ENCODE measurements at places on chromosomes 4 and X.

DNA sequence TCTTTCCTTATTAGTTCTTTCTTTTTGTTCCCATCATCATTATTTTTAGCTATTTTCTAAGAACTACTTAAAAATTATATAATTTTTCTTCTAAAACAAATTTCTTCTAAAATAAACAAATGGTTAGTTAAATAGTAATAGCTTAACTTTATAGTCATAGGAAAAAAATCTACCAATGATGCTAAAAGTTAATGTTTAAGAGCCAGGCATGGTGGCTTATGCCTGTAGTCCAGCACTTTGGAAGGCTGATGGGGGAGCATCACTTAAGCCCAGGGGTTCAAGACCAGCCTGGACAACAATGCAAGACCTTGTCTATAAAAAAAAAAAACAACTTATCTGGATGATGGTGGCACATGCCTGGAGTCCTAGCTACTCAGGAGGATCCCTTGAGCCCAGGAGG is 127.1 kb upstream of the ANXA3 start:
- no peak for DNase-seq

- no peak for DNase-seq
These were observed 602.0 kb downstream of the GLUD2 start for GRCh38 chrX:121649417-121649816.

DNA sequence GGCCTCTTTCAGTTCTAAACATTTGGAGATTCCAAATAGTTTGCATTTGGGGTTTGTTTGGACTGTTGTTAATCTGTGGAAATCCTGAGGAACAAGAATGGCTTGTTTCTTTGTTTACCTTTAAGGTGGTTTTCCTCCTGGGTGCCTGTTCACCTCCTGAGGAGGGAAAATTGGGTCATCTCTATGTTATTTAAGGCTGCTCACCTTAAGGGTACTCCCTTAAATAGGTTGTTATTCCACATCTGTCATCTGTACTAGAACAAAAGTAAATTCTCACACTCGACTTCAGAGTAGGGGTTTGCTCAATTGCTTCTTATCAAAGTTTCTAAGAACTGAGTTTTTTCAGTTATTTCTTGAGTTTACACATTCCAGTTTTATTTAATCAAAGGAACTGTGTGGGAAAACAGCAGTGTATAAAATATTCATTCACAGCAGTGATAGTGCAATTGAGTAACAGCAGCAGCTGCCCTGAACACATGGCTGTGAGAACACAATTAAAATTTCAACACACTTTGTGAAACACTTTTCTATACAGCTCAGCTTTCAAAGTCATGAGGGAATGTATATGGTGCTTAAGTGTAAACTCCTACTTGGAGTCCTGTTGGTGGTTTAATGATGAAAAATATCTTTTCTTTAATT is 238.5 kb upstream of the PGRMC2 start:
- DNase-seq = no peak

DNA sequence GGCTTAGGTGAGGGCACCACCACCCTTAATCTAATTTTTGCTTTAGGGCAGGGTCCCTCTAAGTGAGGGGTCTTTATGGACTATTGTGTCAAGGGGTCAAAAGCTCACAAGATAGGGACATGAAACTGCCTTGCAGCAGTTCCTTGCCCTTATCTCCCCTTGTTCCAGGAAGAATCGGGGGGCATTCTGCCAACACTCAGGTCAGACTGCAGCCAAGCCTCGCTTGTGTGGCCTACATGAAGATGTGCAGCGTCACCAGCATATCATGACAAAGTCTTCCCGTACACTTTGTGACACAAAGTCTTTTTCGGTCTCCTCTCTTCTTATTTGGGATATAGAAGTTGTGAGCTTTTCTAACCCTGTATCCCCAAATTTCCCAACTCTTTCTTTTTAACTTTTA is 17.5 kb upstream of the USP9X start:
- no peak for DNase-seq

DNA sequence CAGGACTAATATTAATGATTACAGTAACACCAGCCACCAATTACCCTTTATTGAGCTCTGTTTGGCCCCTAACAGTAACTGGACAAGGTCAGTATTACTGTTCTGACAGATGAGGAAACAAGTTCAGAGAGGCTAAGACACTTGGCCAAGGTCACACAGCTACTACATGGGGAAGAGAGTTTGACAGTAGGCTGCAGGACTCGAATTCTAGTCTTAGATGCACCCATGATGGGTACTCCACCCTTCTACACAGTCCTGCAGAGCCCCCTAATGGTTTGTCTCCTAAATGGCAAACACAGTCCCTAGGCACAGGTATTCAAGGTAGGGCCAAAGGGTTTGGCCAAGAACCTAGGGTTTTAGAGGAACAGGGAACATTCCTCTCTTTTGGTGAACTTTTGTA is 93.9 kb downstream of the NSUN7 start:
- DNase-seq = peak; percentile 50

GRCh38 chr4:66906314-66906713 is 639.0 kb downstream of the CENPC start:
- DNase-seq = no peak

GRCh38 chrX:107842715-107843400 is 17.2 kb downstream of the MID2 start:
- DNase-seq = no peak

- DNase-seq = peak; percentile 31
These were observed 729.3 kb upstream of the ACTRT1 start for GRCh38 chrX:128781506-128781905.

GRCh38 chr4:181479141-181479540 is 764.1 kb upstream of the TENM3 start:
- no peak for DNase-seq

DNA sequence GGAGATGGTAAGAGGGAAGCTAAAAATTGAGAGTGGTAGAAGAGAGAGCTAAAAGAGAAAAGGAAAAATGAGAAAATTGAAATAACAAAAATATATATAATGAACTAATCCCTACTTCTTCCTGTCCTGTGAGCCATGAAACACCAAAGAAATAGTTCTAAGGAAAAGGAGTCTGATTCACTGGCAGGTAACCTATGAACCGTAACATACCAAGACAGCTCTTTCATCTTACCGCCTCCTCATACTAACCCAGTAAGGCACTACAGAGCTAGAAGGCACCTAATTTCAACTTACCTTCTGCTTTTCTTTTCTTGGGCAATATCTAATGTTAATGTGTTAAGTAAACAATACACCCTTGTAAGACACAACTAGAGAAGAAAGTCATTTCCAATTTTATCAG is 297.7 kb upstream of the DIAPH2 start:
- DNase-seq = no peak

- DNase-seq = no peak
These were observed 21.3 kb upstream of the CLCN5 start for GRCh38 chrX:49901048-49901447.

DNA sequence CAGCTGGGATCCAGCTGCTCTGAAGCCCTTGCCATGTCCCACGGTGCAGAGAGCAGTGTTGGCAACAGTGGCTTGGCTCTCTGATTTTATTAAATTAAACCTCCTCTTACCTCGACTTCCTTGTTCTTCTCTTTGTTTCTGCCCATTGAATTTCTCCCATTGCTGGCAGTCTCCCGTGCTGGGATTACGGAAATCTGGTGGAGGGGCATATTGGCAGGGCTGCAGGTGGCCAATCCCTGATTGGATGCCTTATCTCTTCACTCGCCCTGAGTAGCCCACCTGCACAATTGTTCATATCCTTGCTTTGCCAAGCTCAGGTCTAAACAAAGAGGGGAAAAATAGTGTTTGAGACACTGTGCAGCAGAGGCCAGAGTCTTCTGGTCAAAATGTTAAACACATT is 493.9 kb downstream of the TMA16 start:
- DNase-seq = no peak

GRCh38 chrX:9805956-9806355 is 19.7 kb downstream of the SHROOM2 start:
- no peak for DNase-seq

GRCh38 chrX:41087201-41087600 is 2.0 kb downstream of the USP9X start:
- no peak for DNase-seq

DNA sequence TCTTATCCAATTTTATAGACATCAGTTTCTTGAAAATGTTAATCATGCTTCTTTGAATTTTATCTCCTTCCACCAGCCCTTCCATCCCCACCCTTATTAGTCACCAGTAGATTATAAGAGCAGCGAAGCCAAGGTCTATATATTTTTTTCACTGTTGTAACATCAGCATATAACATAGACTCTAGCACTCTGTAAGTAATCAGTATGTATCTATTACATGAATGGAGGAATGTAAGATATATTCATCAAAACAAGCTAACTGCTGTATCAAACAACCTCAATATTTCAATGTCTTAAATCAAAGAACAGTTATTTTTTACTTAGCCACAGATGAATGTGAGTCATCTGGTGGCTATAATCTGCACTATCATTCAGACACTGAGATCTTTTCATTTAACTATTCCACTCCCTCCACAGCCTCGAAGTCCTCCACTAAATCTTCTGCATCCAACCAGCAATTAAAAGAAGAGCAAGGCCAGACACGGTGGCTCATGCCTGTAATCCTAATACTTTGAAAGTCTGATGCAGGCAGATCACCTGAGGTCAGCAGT is 178.9 kb downstream of the CENPC start:
- no peak for DNase-seq

GRCh38 chr4:115053313-115053712 is 60.1 kb downstream of the NDST4 start:
- DNase-seq = no peak

- DNase-seq = no peak
These were observed 69.2 kb downstream of the CLDN22 start for GRCh38 chr4:183250831-183251230.

DNA sequence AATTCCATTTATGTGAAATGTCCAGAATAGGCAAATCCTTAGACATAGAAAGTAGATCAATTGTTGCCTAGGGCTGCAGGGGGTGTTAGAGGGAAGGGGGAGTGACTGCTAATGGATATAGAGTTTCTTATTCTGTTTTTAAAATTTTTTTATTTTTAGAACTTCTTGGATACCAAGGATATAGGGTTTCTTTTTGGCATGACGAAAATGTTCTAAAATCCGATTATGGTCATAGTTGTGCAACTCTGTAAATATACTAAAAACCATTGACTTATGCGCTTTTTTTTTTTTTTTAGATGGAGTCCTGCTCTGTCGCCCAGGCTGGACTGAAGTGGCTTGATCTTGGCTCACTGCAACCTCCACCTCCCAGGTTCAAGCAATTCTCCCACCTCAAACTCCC is 125.2 kb upstream of the USP9X start:
- DNase-seq = no peak

DNA sequence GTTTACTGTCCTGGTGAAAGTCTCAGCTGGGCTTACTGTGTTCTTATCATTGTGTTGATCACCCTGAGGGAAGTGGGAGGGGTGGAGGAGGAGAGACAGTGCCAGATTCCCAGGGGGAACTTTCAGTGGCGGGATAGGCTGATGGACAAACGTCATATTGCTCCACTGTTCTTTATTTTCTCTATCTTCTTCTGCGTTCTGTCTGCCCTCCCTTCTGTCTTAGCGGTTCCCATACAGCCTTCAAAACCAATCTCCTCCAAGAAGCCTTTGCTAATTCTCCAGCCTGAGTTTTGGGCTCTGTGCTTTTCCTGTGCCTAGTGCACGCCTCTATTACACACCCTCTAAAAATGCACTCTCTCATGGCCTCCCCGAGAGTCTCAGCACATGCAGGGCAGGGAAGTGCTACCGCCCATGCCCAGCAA is 448.7 kb upstream of the FAT1 start:
- no peak for DNase-seq

GRCh38 chr4:110613745-110614144 is 9.1 kb downstream of the PITX2 start:
- no peak for DNase-seq

DNA sequence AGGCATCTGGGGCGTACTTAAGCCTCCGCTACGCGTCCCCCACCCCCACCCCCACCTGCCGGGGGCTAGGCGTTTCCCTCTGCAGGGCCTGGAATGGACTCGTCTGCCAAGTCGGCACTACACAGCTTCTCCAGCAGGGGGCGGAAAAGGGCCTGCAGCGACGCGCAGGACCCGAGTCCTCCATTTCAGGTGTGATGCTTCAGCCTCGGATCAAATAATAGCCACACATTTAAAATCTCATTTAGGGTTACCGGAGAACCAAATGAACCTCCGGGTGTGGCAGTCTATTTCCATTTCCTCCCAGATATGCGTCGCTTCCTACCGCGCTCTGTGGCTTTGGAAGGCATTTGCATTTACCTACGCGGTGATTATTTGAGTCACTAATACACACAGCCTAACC is 2.9 kb downstream of the PAK3 start:
- peak; percentile 61 for DNase-seq

DNA sequence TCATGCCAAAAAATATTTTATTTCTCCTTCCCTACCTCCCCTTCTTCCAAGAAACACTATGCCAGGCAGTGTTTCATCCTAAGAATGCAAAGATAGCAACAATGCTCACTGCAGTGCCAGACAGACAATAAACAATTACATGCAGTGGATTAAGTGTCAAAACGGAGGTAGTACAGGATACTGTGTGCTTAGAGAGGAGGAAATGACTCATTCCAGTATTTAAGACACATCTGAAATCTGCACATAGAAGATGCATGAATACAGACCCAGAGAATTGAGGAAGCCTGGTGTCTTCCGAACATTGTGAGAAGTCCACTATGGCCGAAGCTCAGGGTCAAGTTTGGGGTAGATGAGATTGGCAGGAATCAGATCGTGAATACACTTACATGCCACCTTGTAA is 326.4 kb downstream of the PPP3CA start:
- DNase-seq = peak; percentile 39

GRCh38 chr4:185278716-185279115 is 69.3 kb downstream of the SNX25 start:
- DNase-seq = no peak

DNA sequence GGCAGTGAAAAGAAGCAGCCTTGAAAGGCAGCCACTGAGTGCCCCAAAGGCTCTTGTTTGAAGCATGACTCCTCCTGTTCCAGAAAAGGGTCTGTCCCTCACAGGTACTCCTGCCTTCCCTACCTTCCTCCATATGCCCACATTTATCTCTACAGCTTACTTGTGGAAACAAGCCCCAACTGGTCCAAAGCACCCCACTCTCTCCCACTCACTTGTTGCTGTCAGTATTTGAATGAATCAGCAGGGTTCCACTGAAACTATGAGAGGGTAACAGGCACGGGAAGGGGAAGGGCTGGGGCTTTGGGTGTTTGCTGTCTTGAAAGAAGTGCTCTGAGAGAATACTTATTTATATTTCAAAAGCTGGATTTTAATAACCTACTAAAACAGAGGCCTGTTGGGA is 34.9 kb downstream of the GPR143 start:
- DNase-seq = no peak

DNA sequence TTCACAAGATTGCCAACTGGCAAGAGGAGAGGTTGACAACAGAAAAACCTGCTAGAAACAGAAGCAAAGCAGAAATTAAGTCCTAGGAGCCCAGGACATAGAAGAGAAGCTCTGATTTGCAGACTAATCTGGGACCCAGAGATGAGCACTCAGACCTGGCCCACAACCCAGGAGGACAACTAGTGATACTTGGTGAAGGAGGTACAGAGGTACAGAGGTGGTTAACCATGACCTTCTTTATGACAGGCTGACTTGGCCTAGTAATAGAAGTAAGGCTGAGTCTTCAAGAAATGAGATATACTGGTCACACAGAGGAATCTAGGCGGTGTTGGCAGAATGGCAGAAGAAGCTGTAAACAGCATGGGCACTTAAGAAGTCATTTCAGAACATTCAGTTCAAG is 43.6 kb downstream of the ANXA5 start:
- DNase-seq = no peak

Data from activated CD4-positive, alpha-beta T cell treated with anti-CD3 and anti-CD28 coated beads, Interleukin-2, amount 10 ng/mL, durations not matched to agents 7 days and 5 days (primary cell).